SK-MEL-5 (cell line): ENCODE measurements at places on chromosomes 4 and X. TPM values are rescaled to one million over a fixed set of nuclear protein-coding genes. Genes with fewer than 3 reads are reported as not detected.

DNA sequence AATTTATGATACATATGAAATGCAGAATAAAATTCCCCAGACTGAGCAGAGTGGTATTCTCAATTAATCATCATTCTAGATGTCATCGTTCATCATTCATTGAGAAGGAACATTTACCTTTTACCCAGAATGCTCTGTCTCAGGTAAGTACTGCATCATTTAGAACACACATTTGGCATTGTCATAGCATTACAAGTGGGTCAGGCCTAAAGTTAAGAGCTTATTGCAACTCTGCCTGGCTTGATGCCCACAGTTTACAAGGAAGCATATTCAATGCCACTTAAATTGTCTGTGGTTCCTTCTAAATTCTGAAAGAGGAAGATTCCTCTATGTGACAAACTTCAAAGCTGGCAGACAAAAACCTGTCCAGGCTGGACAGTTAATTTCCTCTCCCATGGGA lies 87.3 kb downstream of the CAMK2D start:
- DNase-seq: no peak

DNA sequence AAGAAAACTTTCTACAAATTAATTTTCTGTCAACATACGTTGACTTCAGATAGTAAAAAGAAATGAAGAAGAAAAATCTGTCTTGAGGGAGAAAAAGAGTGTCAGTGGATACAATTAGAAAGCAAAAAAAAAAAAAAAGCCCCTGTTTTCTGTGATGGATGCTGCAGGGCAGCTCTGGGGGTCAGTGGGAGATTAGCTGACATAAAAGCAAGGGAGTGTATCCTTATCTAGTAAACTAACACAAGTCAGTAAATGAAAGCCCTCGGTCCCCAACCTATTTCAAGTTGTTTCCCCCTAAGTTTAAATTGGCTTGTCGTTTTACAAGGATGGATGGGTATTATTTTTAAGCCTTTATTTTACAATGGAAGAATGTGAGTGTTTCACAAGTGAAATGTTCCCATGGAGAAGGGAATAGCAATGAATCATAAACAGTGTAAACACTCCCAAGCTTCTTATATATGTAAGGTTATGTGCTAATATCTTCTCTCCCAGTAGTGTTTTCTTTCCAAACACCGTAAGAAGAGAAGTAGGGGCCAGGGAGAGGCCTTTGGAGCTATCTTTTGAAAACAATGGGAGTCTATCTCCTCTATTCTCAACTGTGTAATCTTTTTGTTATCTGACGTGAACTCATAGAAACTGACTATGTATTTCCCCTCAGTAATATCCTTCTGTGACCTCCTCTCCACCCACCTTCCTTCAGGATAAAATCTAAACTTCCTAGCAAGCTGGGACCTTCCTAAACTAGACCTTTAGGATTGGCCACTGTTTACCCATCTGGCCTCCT lies 347.7 kb downstream of the FBXO8 start:
- no peak for DNase-seq

DNA sequence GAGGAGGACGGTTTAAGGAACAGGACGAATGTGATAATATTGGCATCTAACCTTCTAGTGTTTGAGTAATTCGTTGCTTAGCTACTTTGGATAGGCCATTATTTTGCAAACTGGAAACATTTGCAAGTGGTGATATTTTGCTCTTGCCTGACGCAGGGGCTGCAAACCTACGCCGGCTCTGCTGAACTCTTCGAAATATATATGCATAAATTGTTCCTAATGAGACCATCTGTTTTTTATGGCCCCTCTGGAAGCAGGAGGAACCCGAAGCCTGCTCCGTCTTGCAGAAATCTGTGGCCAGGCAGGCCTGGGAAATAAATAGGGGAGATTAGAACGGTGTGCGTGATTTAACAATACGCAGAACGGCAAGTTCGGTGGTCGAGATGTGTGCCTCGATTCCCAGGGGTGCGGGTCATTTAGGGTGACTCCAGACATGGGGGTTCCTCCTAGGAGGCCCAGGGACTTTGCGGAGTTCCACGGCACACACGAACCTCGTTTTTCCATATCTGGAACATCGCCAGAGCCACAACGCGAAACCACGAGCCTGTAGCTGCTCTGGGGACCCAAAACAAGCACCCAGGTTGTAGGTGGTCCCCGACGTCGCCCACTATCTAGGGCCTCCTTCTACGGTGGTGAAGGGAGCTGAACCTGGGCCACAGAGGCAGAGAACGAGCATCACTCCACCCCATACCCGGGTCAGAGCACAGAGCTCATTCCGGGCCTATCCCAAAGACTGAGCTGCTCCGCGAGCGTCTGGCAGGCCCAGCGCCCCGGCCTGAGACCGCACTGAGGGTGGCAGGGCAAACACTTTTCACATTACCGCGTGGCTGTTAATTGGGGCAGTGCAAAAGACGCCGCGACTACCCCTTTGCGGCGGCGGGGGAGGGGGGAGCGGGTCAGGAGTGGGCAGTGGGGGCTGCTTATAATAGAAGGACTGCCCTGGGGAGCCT lies 89.7 kb downstream of the BCOR start:
- DNase-seq: no peak

DNA sequence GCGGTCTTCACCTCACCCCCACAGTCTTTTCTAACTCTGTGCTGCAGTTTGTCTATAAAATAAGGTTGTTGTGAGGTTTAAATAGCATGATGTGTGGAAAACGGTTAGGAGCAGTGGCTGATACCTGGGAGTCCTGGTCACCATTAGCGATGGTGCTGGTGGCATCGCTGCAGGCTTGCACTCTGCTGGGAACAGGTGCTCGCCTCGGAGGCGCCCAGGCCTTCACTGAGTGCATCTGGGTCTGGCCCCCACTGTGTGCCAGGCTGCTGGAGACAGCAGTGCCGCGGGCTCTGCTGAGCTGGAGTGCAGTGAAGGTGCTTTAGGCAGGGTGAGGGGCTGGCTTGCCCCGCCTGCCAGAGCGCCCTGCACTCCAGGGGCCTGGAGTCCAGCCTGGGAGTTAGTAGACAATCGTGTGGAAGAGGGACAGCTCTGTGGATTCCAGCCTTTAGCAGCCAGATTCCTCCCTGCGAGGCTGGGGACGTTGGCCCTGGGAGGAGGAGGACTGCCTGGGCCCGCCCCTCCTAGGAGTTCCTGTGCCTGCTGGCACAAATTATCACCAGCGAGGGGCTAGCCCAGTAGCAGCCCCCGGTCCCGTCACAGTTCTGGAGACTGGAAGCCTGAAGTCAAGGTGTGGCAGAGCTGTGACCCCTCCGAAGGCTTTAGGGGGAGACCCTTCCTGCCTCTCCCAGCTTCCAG lies 7.3 kb downstream of the RGS12 start:
- DNase-seq: no peak

DNA sequence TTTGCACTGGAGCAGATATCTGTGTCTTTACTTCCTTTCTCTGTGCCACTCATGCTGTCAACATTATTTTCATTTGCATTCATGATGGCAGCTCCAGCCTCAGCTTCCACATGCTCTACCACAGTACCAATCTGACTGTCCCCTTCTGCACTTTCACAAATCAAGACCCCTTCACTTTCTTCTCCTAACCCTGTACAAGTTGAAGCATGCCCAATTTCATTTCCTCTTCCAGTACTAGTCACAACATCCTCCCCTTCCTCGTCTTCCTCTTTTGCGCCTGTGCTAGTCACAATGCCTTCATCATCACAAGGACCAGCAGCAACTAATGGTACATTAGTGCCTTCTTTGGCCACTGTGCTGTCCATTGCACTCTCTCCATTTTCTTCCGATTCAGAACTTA lies 26.5 kb downstream of the BOD1L1 start:
- no peak for DNase-seq

DNA sequence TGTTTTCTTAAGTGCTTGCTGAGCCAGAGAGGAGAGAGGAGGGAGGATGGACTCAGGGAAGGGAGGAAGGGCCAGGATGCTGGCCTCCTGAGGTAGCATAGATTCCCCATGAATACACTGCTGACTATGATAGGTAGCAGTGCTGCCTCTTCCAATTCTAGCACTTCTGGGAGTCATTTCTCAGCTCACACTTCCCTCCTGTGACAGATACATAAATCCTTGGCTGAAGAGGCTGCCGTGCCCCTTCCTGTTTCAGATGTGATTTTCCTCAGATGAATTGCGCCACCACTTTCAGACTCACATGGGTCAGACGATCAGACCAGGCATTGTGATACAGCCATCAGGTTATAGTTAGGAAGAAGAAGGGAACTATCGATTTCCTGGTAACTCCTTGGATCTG lies 22.4 kb downstream of the TSC22D3 start:
- no peak for DNase-seq

DNA sequence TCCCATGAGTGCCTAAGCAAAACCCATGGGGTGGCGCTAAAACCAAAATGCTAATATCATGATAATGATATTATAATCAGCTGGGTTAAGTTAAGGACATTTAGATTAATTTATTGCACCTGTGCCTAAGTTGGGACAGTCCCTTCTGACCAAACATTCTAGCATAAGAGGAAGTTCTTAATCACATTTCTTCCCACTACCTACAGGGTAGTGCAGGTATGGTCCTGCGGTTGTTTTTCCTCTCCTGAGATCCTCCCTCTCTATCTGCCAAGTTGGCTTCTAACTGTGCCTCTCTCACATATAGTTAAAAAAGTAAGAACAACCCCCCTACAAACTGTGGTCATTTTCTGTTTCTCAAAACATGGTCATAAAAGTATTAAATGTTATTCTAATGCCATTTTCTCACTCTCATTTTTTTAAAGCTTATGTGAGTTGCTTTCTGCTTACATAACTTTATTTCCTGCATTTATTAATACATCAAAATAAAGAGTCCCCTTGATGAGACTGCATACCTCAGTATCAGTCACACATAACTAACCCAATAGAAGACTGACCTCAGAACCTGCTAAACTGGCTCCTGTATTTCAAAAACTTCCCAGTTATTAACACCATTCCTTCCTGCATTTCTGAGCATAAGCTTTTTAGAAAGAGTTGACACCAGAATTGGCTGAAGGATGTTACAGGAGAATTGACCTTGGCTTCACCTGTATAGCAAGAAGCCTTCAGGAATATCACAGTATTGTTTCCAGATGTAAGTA lies 1332.5 kb downstream of the FSTL5 start:
- DNase-seq: no peak

DNA sequence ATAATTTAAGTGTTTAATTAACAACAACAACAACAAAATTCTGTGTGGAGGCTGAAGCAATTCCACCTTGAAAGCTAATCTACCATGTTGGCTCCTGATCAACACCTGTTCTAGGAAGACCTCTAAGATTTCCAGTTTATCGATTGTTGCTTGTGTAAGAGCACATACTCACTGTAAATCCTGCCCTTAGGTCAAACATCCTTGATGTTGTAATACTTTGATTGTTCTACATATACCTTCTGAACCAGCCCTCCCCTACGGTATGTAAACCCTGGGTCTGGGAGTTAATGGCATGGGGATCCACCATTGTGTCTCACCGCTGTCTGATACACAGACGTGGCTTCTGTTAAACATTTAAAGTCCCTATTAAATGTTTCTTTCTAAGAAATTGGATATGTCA lies 73.2 kb downstream of the RASL11B start:
- no peak for DNase-seq

GRCh38 chr4:30767147-30767845 lies 47.1 kb downstream of the PCDH7 start:
- DNase-seq: no peak

DNA sequence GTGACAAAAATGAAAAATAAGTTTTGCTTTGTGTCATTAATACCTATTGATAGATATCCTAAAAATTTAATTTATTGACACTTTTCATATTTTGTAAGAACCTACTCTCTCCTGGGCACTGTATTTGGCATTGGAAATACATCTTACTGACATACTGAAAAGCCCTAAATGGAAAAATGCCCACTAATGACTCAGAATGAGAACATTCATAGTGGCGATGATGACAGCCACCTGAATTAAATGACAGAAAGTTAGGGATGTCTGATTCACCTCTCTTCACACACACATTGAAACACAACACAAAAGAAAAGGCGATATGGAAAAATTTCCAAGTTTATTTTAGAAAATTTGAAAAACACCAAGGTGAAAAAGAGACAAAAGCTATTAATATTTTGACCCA lies 992.3 kb downstream of the STPG2 start:
- DNase-seq: no peak

- no peak for DNase-seq
Measured at GRCh38 chr4:152501846-152502536, 33.9 kb downstream of the FBXW7 start.

DNA sequence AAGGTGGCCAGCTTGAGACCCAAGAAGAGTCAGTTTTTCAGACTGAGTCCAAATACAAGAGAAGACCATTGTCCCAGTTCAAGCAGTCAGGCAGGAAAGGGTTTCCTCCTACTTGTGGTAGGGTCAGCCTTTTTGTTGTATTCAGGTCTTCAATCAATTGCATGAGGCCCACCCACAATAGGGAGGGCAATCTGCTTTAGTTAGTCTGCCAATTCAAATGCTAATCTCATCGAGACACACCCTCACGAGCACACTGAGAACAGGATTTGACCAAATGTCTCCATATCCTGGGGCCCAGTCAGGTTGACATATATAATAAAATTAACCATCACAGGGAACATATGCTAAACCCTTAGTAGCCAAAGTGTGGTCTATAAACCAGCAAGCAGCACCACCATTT lies 75.3 kb upstream of the FRMPD3 start:
- DNase-seq: no peak

DNA sequence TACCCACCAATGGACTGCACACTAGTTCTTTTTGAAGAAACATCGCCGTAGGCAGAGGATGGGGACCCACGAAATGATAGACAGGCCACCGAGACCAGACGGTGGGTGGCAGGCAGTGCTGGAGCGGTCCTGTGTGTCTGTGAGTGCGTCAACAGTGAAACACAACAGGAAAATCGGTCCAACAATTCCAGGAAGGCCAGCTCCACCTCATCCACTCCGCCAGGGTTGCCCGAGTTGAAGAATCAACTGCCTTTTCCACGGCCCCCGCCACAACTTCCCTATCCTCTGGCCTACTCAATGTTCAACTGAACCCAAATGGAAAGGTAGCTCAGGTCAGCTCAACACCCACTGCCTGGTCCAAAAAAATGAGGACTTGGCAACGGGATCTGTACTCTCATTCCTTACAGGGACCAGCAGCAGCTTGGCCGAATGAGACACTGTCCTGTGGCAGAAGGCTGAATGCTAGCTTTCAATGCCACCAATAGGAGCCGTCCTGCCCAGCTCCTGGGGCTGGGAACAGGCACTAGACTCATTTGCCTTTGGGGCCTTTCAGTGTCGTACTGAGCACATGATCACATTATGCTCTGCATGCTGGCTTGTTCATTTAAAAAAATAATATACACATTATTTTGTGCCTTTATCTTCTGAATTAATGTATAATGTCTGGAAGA lies 43.5 kb downstream of the MID1 start:
- peak; percentile 71 for DNase-seq

- DNase-seq: no peak
Measured at GRCh38 chrX:23841847-23842522, 59.0 kb downstream of the SAT1 start.

GRCh38 chr4:86181585-86181984 lies 178.3 kb downstream of the MAPK10 start:
- DNase-seq: no peak

SPACA5 gene
- not detected in 2 replicates for total RNA-seq

CTSO gene
- 2.0 and 2.4 TPM in 2 replicates for total RNA-seq

PHEX gene
- total RNA-seq: 0.16 and 0.32 TPM in 2 replicates

USP26 gene
- not detected in 2 replicates for total RNA-seq

USP17L18 gene
- not detected in 2 replicates for total RNA-seq

GYPB gene
- total RNA-seq: not detected in 2 replicates

SORBS2 gene
- total RNA-seq: 45.8 and 49.8 TPM in 2 replicates

PRDM8 gene
- total RNA-seq: 0.05 TPM in 2 replicates

APBB2 gene
- 10.9 and 15.5 TPM in 2 replicates for total RNA-seq

GYG2 gene
- 71.4 and 77.5 TPM in 2 replicates for total RNA-seq

ZFP42 gene
- total RNA-seq: not detected in 2 replicates
